ENCODE measurements at places on chromosomes 4 and X. TPM values are rescaled to one million over a fixed set of nuclear protein-coding genes. Genes with fewer than 3 reads are reported as not detected.

GRCh38 chrX:47634871-47635575, 5.3 kb upstream of the CFP start:
- H3K27ac ChIP-seq: no peak overlapping the region
- no peaks in the 10 kb centered on the region for H3K36me3 ChIP-seq
- no peaks in the 10 kb centered on the region for H3K4me1 ChIP-seq
- no peak for DNase-seq
- H3K4me3 ChIP-seq: no peak overlapping the region

DNA sequence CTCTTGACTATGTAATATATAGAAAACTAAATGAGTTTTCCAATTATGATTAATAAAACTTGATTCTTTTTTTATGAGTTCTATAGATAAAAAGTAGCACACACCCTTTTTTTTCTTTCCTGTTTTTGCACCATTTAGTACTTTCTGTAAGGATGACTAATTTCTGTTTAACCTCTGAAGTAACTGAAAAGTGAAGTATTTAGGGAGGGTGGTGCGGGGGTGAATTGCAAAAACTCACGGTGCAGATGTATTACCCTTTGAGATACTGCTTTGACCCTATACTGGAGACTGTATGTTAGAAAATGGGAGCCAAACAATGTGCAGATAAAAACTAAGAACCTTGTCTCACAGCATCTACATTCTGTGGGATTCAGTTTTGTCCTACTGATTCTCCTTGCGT, 471.6 kb downstream of the DTHD1 start:
- H3K36me3 ChIP-seq: no peaks in the 10 kb centered on the region
- no peak for DNase-seq
- H3K27me3 ChIP-seq: no peaks in the 10 kb centered on the region
- H3K4me3 ChIP-seq: no peak overlapping the region
- H3K27ac ChIP-seq: no peak overlapping the region

GRCh38 chrX:104430742-104431119, 135.3 kb upstream of the IL1RAPL2 start:
- H3K4me3 ChIP-seq: no peak overlapping the region
- DNase-seq: no peak
- H3K27me3 ChIP-seq: peaks cover 9% of the 10 kb centered on the region
- H3K36me3 ChIP-seq: no peaks in the 10 kb centered on the region
- H3K27ac ChIP-seq: no peak overlapping the region

DNA sequence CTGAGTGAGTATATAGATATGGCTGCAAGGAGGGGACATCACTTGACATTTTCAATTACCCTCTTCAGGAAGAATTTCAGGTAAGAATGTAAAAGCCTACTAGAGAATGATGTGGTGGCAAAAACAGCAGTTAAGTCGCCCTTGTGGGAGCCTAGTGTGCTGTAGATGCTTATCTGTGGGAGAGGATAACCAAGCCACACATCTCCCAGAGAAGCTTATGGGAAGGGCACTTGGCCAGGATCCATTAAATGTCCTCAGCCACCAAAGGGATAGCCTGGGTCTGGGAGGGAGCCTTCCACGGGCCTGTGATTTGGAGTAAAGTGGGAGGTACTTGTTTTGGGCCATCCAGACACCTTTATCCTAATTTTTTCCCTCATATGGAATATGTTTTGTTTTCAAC, 41.3 kb upstream of the BCLAF3 start:
- no peaks in the 10 kb centered on the region for H3K4me1 ChIP-seq
- H3K27me3 ChIP-seq: no peaks in the 10 kb centered on the region
- no peaks in the 10 kb centered on the region for H3K36me3 ChIP-seq
- no peak overlapping the region for H3K4me3 ChIP-seq
- H3K27ac ChIP-seq: no peak overlapping the region

DNA sequence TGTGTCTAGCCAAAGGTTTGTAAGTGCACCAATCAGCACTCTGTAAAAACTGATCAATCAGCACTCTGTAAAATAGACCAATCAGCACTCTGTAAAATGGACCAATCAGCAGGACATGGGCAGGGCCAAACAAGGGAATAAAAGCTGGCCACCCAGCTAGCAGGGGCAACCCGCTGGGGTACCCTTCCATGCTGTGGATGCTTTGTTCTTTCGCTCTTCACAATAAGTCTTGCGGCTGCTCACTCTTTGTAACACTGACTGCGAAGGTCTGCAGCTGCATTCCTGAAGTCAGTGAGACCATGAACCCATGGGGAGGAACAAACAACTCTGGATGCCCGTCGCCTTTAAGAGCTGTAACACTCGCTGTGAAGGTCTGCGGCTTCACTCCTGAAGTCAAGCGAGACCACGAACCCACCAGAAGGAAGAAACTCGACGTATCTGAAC, 14.3 kb downstream of the HNRNPDL start:
- no peak overlapping the region for H3K27ac ChIP-seq
- H3K27me3 ChIP-seq: no peaks in the 10 kb centered on the region
- DNase-seq: no peak
- H3K36me3 ChIP-seq: no peaks in the 10 kb centered on the region
- no peak overlapping the region for H3K4me3 ChIP-seq

DNA sequence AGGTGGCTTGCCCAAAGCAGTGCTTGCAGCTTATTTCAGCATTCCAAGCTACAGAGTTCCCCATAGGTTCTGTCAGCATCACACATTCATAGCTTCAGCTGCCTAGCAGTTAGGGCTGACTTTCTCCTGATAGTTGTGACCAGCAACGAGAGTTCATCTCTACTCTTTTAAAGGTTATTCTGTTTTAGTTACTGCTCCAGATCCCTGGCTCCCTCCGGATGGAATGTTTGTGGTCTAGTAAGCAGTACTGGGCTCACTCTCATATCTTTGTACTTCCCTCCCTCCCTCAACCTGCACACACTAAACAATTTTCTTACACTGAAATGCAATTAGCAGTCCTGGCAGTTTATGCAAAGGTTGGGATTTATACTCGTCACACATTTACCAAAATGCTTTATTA, 43.9 kb downstream of the PTTG2 start:
- no peak for DNase-seq
- no peak overlapping the region for H3K4me3 ChIP-seq
- H3K27ac ChIP-seq: no peak overlapping the region
- no peaks in the 10 kb centered on the region for H3K27me3 ChIP-seq

GRCh38 chr4:141659539-141659938, 23.2 kb downstream of the IL15 start:
- H3K4me1 ChIP-seq: no peaks in the 10 kb centered on the region
- H3K27ac ChIP-seq: no peak overlapping the region
- H3K27me3 ChIP-seq: no peaks in the 10 kb centered on the region
- H3K4me3 ChIP-seq: no peak overlapping the region
- DNase-seq: no peak

DNA sequence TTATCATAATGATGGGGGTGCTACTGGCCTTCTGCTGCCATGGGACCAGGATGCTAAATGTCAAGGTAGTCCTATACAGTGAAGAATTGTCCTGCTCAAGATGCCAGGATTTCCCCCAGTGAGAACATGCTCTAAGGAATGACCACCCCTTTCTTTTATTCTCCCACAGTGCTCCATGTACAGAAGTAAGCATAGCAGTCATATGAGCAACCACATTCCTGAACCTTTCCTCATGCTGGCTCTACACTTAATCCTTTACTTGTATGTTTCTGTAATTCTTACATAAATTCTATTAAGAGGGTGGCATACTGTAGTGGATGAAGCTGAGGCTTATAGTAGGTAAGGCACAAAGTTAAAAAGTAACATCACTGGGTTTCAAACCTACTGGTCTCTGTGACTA, 20.2 kb downstream of the CYP2U1 start:
- H3K36me3 ChIP-seq: peaks cover 3% of the 10 kb centered on the region
- no peaks in the 10 kb centered on the region for H3K27me3 ChIP-seq
- no peaks in the 10 kb centered on the region for H3K4me1 ChIP-seq

DNA sequence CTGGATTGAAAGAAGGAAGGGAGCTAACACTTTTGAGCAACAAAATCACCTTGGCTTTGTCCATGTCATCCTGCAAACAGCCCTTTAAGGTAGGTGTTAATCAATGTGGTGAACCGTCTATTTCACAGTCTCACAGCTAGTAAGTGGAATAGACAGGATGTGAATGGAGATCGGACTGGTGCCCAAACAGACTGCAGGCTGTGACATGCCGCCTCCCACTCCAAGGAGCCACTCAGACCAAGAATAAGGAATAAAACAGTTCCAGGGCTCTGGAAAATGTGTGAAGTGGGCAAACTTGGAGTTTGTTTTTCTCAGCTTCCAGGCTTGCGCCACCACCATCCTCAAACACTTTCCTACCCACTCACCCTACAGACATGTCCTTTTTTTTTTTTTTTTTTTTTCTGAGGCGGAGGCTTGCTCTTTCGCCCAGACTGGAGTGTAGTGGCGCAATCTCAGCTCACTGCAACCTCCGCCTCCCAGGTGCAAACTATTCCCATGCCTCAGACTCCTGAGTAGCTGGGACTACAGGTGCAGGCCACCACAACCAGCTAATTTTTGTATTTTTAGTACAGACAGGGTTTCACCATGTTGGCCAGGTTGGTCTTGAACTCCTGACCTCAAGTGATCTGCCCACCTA, 57.7 kb upstream of the SEC24B start:
- DNase-seq: no peak
- no peak overlapping the region for H3K4me3 ChIP-seq
- H3K27me3 ChIP-seq: no peaks in the 10 kb centered on the region
- H3K4me1 ChIP-seq: no peaks in the 10 kb centered on the region
- no peaks in the 10 kb centered on the region for H3K36me3 ChIP-seq

- H3K4me1 ChIP-seq: no peaks in the 10 kb centered on the region
- no peak for DNase-seq
- no peak overlapping the region for H3K4me3 ChIP-seq
- H3K36me3 ChIP-seq: no peaks in the 10 kb centered on the region
Observed at GRCh38 chrX:29728639-29729038, 486.7 kb upstream of the MAGEB2 start.

GRCh38 chr4:161762796-161763195, 401.0 kb downstream of the FSTL5 start:
- no peak overlapping the region for H3K27ac ChIP-seq
- H3K36me3 ChIP-seq: no peaks in the 10 kb centered on the region
- no peaks in the 10 kb centered on the region for H3K27me3 ChIP-seq
- no peaks in the 10 kb centered on the region for H3K4me1 ChIP-seq

DNA sequence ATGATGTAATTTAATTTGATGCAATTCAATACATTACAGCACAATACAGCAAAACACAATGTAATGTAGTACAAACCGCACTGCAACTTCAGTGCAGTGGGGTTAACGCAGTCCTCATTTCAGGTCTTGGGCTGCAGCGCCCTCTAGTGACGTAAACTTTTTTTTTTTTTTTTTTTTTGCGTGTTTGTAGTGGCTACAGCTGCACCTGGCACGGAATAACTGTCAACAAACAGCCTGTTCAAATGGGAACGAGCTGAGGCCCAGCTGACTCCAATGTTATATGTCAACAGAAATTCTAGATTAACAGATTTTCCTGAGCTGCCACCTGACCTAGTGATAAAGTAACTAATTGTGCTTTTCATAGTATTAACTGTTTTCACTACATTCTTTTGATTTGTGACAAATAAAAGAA, 33.5 kb upstream of the RASSF6 start:
- H3K4me3 ChIP-seq: no peak overlapping the region
- no peaks in the 10 kb centered on the region for H3K36me3 ChIP-seq
- no peak for DNase-seq
- H3K27ac ChIP-seq: no peak overlapping the region

DNA sequence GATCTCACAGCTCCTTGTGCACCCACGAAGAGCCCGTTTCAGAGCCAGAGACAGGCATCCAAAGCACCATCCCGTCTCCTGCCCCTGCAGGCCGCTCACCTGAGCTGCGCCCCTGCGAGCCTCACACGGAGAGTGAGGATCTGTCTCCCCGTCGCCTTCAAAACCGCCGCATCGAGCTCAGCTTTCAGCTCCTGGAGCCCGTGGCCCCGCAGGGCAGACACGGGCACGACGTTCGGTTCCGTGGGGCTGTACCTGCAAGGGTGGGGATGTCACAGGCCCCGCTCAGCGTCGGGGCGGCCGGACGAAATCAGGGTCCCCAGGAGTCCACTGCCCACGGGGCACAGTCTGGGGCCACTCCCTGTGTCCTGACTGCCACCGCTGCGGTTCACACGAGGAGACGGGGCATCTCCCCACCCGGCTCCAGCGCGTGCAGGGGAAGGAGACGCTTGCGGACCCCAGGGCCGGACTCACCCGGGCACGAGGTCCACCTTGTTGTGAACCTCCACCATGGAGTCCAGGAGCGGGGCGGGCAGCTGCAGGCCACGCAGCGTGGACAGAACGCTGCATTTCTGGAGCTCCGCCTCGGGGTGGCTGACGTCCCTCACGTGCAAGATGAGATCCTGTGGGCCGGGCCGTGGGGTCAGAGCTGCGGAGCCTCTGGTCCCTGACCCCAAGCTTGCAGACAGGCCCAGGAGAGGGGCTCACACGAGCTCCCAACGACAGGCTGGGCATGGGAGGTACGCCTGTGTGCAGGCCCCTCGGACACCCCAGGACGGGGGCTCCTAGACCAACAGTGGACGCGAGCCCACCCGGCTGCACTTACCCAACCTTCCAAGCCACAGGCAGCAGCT, 11.1 kb downstream of the GTPBP6 start:
- no peaks in the 10 kb centered on the region for H3K27me3 ChIP-seq
- H3K36me3 ChIP-seq: peaks cover 41% of the 10 kb centered on the region
- no peak for DNase-seq
- H3K4me1 ChIP-seq: no peaks in the 10 kb centered on the region
- H3K4me3 ChIP-seq: no peak overlapping the region

DNA sequence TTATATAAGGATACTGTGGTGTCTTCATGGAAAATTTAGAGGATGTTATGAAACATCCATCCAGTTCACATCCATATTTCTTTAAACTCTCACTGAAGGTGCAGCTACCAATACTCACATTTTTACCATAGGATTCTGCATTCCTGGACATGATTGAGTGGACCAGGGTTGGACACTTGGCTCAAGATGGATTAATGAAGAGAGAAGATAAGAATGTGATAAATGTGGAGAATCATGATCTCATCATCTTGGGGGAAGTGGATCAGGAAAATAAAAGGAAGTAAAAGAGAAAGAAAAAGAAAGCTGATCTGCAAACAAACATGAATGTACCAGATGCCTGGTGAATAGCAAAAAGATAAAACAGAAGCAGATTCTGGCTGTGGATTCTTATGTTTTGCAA, 175.4 kb downstream of the NPFFR2 start:
- H3K36me3 ChIP-seq: no peaks in the 10 kb centered on the region
- H3K4me3 ChIP-seq: no peak overlapping the region
- no peak overlapping the region for H3K27ac ChIP-seq
- no peaks in the 10 kb centered on the region for H3K27me3 ChIP-seq
- H3K4me1 ChIP-seq: no peaks in the 10 kb centered on the region

The HOPX gene
- 31.6 TPM for total RNA-seq

The ZNF718 gene
- 2.2 TPM for total RNA-seq

The ADGRL3 gene
- 23.8 TPM for total RNA-seq

The PCDH7 gene
- total RNA-seq: 4.7 TPM

The PRMT9 gene
- 5.4 TPM for total RNA-seq

The FIP1L1 gene
- total RNA-seq: 72.3 TPM

The FGF2 gene
- 3.8 TPM for total RNA-seq

The TENM3 gene
- total RNA-seq: 47.5 TPM

The SPANXD gene
- total RNA-seq: not detected
